ENCODE measurements at places on chromosomes 11 and 22. TPM values are rescaled to one million over a fixed set of nuclear protein-coding genes. Genes with fewer than 3 reads are reported as not detected.

The JHY gene
- 1.8 TPM for total RNA-seq

The OR5D14 gene
- total RNA-seq: not detected

The OR2D2 gene
- not detected for total RNA-seq

The IMMP1L gene
- total RNA-seq: 28.4 TPM

The TMEM86A gene
- 4.5 TPM for total RNA-seq

The SHANK3 gene
- 22.9 TPM for total RNA-seq

The SLC5A4 gene
- not detected for total RNA-seq

The SLC22A12 gene
- total RNA-seq: not detected

The OR51B2 gene
- total RNA-seq: not detected

The KRTAP5-8 gene
- not detected for total RNA-seq

The STARD10 gene
- total RNA-seq: 102 TPM

The SLC22A25 gene
- total RNA-seq: not detected

The MMP13 gene
- total RNA-seq: not detected

The GATD1 gene
- total RNA-seq: 23.1 TPM

The INS gene
- not detected for total RNA-seq

The ESAM gene
- 40.5 TPM for total RNA-seq

The IGLL1 gene
- not detected for total RNA-seq

The ARHGAP20 gene
- 0.27 TPM for total RNA-seq

The H19 gene
- 738 TPM for total RNA-seq

The KRTAP5-2 gene
- not detected for total RNA-seq

The ALKBH3 gene
- total RNA-seq: 17.5 TPM

The OR8A1 gene
- total RNA-seq: not detected

The KCNE3 gene
- 2.3 TPM for total RNA-seq

The BIRC2 gene
- total RNA-seq: 31.1 TPM

The NRGN gene
- 4.1 TPM for total RNA-seq

The USP2 gene
- 173 TPM for total RNA-seq

The PAK1 gene
- total RNA-seq: 7.6 TPM

The MS4A3 gene
- not detected for total RNA-seq

The TMPRSS5 gene
- total RNA-seq: 0.69 TPM

The SLC22A6 gene
- not detected for total RNA-seq

The MEI1 gene
- 0.57 TPM for total RNA-seq

The BRSK2 gene
- 0.74 TPM for total RNA-seq

Data from left ventricle myocardium superior (tissue), 1 donor.